ENCODE measurements at places on chromosomes 11 and 22. TPM values are rescaled to one million over a fixed set of nuclear protein-coding genes. Genes with fewer than 3 reads are reported as not detected.

DNA sequence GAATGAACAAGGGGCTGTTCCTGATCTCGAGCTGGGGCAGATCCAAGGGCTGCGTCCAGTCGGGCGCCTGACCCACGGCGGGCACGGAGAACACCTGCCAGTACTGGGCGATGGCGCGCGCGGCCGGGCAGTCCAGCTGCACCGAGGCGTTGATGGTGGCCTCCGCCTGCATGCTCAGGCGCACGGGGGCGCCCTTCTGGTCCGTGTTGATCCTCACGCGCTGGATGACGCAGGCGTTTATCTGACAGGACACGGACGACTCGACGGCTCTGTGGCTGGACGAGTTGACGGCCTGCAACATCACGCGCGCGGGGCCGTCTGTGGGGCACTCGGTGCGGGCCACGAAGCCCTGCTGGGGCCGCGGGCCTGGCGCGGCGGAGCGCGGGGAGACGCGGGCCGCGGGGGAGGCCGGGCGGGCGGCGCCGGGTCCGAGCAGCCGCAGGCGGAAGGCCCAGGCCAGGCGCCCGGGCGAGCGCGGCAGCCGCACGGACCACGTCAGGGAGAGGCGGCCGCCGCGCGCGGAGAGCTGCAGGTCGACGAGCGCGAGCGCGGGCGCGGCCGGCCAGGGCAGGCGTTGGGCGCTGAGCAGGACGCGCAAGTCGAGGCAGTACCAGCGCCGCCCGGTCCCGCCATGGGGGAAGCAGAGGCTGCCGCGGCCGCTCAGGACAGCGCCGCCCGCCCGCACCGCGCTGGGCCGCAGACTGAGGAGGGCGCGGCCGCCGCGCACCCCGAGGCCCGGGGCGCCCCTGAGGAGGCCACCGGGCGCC lies 511 bp downstream of the PKDREJ start:
- H3K36me3 ChIP-seq = peaks cover 2% of the 10 kb centered on the region
- peak; percentile 85 for DNase-seq
- H3K27ac ChIP-seq = peak overlapping the region; percentile 67
- peak overlapping the region; percentile 50 for H3K4me3 ChIP-seq
- peaks cover 14% of the 10 kb centered on the region for H3K27me3 ChIP-seq

- H3K27me3 ChIP-seq = no peaks in the 10 kb centered on the region
- H3K27ac ChIP-seq = no peak overlapping the region
- H3K36me3 ChIP-seq = peaks cover 46% of the 10 kb centered on the region
- no peak for DNase-seq
Observed at GRCh38 chr11:57560146-57560545, 7.3 kb downstream of the UBE2L6 start.

DNA sequence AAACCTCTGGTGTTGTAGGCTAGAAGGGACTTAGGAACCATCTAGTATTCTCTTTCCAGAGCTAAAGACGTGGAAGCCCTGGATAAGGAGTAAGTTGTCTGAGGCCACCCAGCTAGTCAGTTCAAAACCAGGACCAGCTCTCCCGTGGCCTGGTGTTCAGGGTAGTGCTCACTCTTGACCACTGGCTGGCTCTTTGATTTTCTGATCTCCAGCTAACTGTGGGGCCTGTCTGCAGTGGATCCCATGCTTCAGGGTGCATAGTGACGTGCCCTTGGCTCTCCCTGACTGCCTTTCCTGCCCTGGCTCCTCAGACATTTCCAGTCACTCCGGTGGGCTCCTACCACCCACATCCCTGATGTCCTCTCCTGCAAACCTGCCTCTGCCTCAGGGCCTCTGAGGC lies 1.3 kb downstream of the CLMP start:
- no peaks in the 10 kb centered on the region for H3K4me1 ChIP-seq
- peaks cover 4% of the 10 kb centered on the region for H3K36me3 ChIP-seq
- no peak for DNase-seq
- peaks cover 40% of the 10 kb centered on the region for H3K27me3 ChIP-seq
- peak overlapping the region; percentile 53 for H3K4me3 ChIP-seq
- no peak overlapping the region for H3K27ac ChIP-seq

GRCh38 chr11:118635642-118636041 lies 28.2 kb downstream of the PHLDB1 start:
- H3K4me3 ChIP-seq = no peak overlapping the region
- no peaks in the 10 kb centered on the region for H3K36me3 ChIP-seq
- no peak overlapping the region for H3K27ac ChIP-seq
- no peaks in the 10 kb centered on the region for H3K27me3 ChIP-seq

GRCh38 chr11:104015649-104016415 lies 20.6 kb upstream of the DDI1 start:
- H3K36me3 ChIP-seq = no peaks in the 10 kb centered on the region
- H3K27ac ChIP-seq = no peak overlapping the region
- no peak overlapping the region for H3K4me3 ChIP-seq

DNA sequence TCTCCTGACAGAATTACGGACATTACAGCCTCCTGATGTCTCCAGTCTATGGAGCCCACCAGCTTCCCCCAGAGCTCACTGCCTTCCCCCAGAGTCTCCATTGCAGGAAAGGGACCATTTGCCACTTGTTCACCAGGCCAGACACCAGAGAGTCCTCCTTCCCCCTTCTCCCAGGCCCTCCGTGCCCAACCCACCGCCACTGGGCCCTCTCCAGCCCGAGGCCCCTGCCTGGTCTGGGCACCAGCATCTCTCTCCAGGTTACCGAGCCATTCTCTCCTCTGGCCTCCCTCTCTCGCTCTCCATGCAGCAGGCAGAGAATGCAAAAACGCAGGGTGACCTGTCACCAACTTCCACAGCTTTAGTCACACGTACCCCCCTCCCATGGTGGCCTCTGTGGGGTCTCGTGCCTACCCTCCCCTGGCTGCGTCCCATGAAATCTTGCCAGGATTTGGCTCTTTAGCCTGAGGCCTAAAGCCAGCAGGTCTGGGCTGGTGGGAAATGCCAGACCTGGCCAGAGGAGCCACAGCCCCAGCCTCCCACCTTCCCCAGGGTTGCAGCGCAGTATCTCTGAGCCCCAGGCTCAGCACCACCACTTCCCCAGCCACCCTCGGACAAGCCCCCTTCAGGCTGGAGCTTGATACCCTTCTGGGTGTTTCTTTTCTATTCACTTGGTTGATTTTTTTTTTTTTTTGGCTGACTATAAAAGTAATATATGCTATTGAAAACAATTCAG lies 6.8 kb upstream of the SERPINH1 start:
- H3K27me3 ChIP-seq = no peaks in the 10 kb centered on the region
- H3K4me1 ChIP-seq = no peaks in the 10 kb centered on the region
- no peak for DNase-seq

- H3K27me3 ChIP-seq = no peaks in the 10 kb centered on the region
- no peaks in the 10 kb centered on the region for H3K4me1 ChIP-seq
- no peak overlapping the region for H3K27ac ChIP-seq
- no peak for DNase-seq
Observed at GRCh38 chr11:61639816-61640443, 40.3 kb upstream of the DAGLA start.

GRCh38 chr22:17710023-17710422 lies 64.2 kb downstream of the BID start:
- H3K4me1 ChIP-seq = peaks cover 4% of the 10 kb centered on the region
- H3K36me3 ChIP-seq = peaks cover 2% of the 10 kb centered on the region
- no peak overlapping the region for H3K4me3 ChIP-seq
- no peak for DNase-seq
- no peak overlapping the region for H3K27ac ChIP-seq

DNA sequence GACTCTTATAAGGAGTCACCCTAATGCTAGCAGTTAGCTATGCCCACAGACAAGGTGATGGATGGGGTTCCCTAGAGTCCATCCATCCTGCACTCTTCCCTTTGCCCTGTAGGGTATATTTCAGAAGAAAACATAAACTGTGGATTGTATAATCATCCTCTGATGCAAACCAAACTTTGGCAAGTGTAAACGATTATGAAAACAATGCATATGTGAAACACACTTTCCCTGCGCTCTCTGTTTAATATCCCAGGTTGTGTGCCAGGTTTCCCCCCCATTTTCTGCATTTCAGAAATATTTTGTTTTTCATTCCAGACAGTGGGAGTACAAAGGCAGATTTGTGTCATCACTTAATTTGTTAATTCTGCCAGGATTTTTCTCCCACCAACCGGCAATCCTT lies 110.0 kb downstream of the LDLRAD3 start:
- H3K36me3 ChIP-seq = no peaks in the 10 kb centered on the region
- no peaks in the 10 kb centered on the region for H3K4me1 ChIP-seq
- DNase-seq = no peak
- H3K4me3 ChIP-seq = no peak overlapping the region
- H3K27me3 ChIP-seq = no peaks in the 10 kb centered on the region
- no peak overlapping the region for H3K27ac ChIP-seq

- H3K36me3 ChIP-seq = peaks cover 5% of the 10 kb centered on the region
- DNase-seq = peak; percentile 66
- H3K4me1 ChIP-seq = no peaks in the 10 kb centered on the region
- peak overlapping the region; percentile 3 for H3K27ac ChIP-seq
- no peak overlapping the region for H3K4me3 ChIP-seq
Observed at GRCh38 chr11:59206635-59207034, 6.1 kb downstream of the MPEG1 start.

DNA sequence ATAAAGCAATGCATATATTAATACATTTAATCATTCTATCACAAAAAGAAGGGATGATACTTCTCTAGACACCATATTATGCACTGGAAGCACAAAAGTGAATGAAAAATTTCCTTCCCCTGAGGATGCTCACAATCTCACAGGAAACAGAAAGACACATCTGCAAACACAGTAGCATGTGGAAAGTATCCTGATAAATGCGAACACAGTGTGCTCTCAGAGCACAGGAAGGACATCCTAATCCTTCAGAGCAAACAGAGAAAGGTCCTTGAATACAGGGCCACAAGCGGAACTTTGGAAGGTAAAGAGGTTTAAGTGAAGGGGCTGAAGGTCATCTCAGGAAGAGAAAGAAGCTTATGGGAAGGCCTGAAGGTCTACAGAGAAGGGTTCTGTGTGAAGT lies 524.6 kb upstream of the LRRC4C start:
- H3K4me1 ChIP-seq = no peaks in the 10 kb centered on the region
- H3K27me3 ChIP-seq = no peaks in the 10 kb centered on the region
- H3K27ac ChIP-seq = no peak overlapping the region
- DNase-seq = no peak
- no peak overlapping the region for H3K4me3 ChIP-seq

- no peaks in the 10 kb centered on the region for H3K27me3 ChIP-seq
- no peak for DNase-seq
- H3K36me3 ChIP-seq = no peaks in the 10 kb centered on the region
- H3K4me1 ChIP-seq = no peaks in the 10 kb centered on the region
- H3K27ac ChIP-seq = no peak overlapping the region
- H3K4me3 ChIP-seq = no peak overlapping the region
Observed at GRCh38 chr11:79199729-79200354, 241.0 kb downstream of the TENM4 start.

DNA sequence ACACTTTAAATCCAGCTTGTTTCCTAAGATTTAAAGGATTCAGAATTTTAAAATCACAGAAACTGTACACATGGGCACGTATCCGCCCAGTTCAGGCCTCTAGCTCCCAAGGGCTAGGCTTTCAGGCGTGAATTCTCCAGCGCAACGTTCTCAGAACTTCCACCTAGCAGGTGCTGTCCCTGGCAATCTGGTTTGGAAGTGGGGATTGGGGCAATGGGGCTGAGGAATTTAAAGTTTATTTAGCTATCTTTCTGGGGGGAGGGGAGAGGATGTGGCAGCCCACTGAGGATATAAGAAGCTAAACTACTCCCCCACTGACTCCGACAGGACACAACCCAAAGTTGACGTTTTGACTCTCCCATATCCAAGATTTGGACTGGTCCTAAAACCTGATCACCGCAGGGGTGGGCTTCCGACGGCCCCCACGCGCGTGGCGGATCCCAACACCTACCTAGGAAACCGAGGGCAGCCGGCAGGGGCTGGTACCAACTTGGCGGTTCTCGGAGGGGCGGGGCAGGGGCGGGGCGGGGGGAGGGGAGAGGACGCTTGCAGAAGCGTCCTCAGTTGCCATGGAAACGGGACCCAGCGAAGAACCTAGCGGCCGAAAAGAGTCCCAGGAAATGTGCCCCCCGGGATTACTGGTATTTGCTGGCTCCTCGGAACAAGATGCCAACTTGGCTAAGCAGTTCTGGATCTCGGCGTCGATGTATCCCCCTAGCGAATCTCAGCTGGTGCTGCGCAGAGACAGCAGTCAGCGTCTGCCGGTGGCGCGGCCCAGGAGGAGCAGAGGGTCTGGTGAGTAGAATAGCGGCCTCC lies at the start of gene HOATZ:
HOATZ (plus strand) TSS at position 563 of the 816 bp plus-strand sequence; CDS start at position 570, 7 bp downstream.
- no peak within 1 kb of the TSS for H3K4me3 ChIP-seq
- no peaks in the 10 kb centered on the region for H3K36me3 ChIP-seq
- no peaks in the 10 kb centered on the region for H3K4me1 ChIP-seq
- no peak within 1 kb of the TSS for H3K27ac ChIP-seq

- no peaks in the 10 kb centered on the region for H3K27me3 ChIP-seq
- peaks cover 4% of the 10 kb centered on the region for H3K36me3 ChIP-seq
- H3K4me3 ChIP-seq = no peak overlapping the region
- H3K27ac ChIP-seq = no peak overlapping the region
- peaks cover 5% of the 10 kb centered on the region for H3K4me1 ChIP-seq
Observed at GRCh38 chr11:111836721-111837120, 34.7 kb downstream of the ALG9 start.

- H3K36me3 ChIP-seq = no peaks in the 10 kb centered on the region
- H3K4me3 ChIP-seq = peak within 1 kb of the TSS; percentile 69
- DNase-seq = no peak
- no peaks in the 10 kb centered on the region for H3K27me3 ChIP-seq
- H3K27ac ChIP-seq = peak within 1 kb of the TSS; percentile 37
- no peaks in the 10 kb centered on the region for H3K4me1 ChIP-seq
Observed at GRCh38 chr22:29072979-29073617, at the start of gene KREMEN1. KREMEN1 (plus strand) TSS chr22:29073035; CDS start chr22:29073131, 96 bp downstream.

DNA sequence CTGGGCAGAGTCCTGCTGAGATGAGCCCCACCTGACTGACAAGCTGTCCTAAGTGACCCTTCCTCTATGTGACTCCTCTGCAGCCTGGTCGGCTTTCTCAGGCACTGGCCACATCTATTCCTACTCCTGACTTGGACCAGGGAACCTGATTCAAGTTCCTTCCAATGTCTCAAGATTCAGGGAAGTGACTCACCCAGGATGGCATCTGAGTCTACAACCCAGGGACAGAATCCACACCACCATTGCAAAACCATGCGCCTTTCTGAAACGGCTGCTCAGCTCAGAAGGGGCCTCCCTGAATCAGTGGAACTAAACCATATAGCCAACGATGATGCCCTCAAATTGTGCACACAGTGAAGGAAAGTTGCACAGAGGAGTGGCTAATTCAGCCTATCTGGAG lies 63.9 kb upstream of the CSNK2A3 start:
- no peaks in the 10 kb centered on the region for H3K27me3 ChIP-seq
- H3K27ac ChIP-seq = no peak overlapping the region
- H3K36me3 ChIP-seq = no peaks in the 10 kb centered on the region
- no peak for DNase-seq
- H3K4me1 ChIP-seq = no peaks in the 10 kb centered on the region
- H3K4me3 ChIP-seq = no peak overlapping the region

- H3K4me1 ChIP-seq = peaks cover 16% of the 10 kb centered on the region
- peak overlapping the region; percentile 17 for H3K27ac ChIP-seq
- peak; percentile 27 for DNase-seq
- no peak overlapping the region for H3K4me3 ChIP-seq
- H3K27me3 ChIP-seq = no peaks in the 10 kb centered on the region
Observed at GRCh38 chr11:19432370-19433061, 191.8 kb upstream of the E2F8 start.

Gene DDI1
- polyA plus RNA-seq = 0.06 TPM

Gene BAIAP2L2
- 484 TPM for polyA plus RNA-seq

Gene GCAT
- polyA plus RNA-seq = 2.9 TPM

Gene NXPE2
- polyA plus RNA-seq = 2.7 TPM

Gene KDM4D
- polyA plus RNA-seq = 0.27 TPM

Gene GVQW3
- polyA plus RNA-seq = 5.4 TPM

Gene THY1
- polyA plus RNA-seq = 52.5 TPM

Gene CLMP
- polyA plus RNA-seq = 0.22 TPM

Gene CRYBB2
- polyA plus RNA-seq = 2.7 TPM

Gene CHRDL2
- 3.1 TPM for polyA plus RNA-seq

Measured in small intestine (tissue), 16 donors.